ENCODE measurements at places on chromosomes 2 and 18.
A peak's percentile ranks its signal among the peaks of the same experiment; 100 is the strongest.

DNA sequence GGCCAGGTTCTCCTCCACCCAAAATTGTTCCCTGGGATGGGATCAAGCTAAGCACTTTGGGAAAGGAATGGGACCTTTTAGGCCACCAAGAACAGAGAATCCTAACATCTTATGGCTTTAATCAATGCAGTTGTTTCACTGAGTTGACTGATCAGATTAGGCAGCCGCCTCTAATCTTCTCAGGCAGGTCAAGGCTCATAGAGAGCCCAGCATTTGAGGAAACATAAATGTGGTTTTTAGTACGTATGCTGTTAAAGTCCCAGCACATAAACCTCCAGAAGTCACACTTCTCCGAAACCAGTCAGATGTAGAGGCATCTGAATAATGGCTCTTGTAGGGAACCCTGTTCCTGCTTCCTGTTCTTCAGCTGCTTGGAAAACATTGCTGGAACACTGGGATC is 99.5 kb upstream of the RMDN2 start:
- no peak for DNase-seq

DNA sequence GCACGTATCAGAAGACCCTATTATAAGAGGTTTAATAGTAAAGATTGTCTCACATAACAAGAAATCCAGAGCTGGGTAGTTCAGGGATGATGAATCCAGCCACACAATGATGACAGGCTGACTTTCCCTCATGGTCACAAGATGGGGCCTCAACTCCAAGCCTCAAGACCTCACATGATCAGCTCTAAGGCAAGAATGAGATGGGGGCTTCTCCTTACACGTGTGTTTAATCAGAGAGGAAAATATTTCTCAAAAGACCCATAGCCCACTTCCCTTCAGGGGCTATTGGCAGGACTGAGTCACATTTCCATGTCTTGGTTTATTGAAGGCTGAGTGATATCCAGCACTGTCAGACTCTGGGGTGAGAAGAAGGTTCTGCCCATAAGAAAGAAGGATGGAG is 100.2 kb upstream of the FOSL2 start:
- DNase-seq = no peak

- DNase-seq = peak; percentile 50
Measured at GRCh38 chr2:72325592-72326422, 178.1 kb upstream of the CYP26B1 start.

DNA sequence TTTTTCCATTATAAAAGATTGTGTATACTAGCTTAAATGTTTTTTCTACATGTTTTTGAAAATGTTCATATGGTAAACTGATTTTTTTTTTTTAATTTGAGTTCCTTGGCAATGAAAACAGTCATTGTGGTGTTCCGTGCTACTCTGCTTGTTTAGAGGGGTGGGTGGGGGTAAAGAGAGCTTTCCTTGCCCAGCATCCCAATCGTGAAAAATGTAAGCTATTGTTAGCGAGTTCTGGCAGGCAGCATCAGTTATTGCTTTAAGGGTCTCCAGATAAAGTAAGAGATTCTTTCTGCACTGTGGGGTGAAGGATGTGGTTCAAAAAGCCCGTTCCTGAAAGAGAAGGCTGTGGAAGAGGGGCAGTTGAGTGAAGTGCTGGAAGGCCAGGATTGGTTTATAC is 118.4 kb downstream of the TANC1 start:
- no peak for DNase-seq

GRCh38 chr2:215272918-215273317 is 38.9 kb upstream of the ATIC start:
- no peak for DNase-seq

- peak; percentile 77 for DNase-seq
Measured at GRCh38 chr2:176128982-176129796, at the start of gene HOXD8. Gene HOXD8, plus strand, starts transcription at chr2:176129705. Its CDS starts 662 bp downstream, at chr2:176130367.

DNA sequence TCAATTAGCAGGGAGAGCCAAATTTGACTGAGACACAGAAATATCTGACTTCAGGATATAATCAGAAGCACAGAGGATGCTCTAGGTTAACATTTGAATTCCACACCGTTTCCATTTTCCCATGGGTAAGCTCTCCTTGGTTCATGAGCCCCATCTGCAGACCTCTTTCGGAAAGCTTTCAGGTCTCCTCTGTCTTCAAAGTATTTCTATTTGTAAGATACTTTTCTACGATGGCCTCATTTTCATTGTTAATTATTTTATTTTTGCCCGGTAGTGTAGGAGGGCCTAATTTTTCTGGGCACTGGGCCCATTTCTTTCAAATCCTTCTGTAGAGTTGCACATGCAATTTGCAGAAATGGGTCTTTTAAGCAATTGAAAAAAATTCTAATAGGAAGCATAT is 53.8 kb downstream of the LRPPRC start:
- DNase-seq = no peak

DNA sequence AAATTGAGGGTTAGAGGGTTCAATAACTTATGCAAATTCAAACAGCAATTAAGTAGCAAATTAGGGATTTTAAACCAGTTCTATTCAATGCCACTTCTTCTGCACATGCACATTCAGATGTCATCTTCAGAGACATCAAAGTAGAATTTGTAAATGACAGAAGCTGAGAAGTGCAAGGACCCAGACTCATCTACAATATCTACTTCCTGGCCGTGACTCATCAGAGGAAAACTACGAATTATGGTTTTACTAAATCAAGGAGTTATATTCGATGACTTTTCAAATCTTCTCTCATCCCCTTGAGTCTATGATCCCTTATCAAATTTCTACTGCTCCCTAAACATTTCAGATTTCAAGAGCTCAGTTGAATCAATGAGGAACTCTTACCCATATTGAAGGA is 20.0 kb upstream of the STAT4 start:
- no peak for DNase-seq

DNA sequence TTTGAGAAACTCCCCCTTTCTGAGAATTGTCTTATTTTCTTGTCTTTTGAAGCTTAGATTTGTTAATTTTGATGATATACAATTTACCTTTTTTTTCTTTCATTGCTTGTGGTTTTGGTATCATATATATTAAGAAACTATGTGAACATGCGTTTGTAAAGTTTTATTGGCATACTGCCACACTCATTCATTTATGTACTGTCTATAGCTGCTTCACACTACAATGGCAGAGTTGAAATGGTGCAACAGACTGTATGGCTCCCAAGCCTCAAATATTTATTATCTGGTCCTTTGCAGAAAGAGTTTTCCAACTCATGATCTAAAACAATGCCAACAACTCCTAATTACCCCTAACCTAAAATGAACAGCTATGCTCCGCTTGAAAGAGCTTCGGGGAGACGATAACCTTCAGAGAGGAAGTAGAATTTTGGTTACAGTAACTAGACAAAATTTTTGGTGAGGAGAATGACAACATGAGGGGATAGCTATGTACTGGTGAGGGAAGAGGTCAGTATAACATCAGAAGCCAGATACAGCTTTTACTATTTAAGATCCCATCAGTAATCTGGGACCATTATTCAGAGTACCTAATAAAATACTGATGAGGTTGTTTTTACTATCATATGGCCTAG is 16.1 kb downstream of the PPP3R1 start:
- no peak for DNase-seq

GRCh38 chr18:10072671-10073175 is 158.9 kb downstream of the VAPA start:
- no peak for DNase-seq

- no peak for DNase-seq
Measured at GRCh38 chr2:67465623-67466022, 68.5 kb downstream of the ETAA1 start.

DNA sequence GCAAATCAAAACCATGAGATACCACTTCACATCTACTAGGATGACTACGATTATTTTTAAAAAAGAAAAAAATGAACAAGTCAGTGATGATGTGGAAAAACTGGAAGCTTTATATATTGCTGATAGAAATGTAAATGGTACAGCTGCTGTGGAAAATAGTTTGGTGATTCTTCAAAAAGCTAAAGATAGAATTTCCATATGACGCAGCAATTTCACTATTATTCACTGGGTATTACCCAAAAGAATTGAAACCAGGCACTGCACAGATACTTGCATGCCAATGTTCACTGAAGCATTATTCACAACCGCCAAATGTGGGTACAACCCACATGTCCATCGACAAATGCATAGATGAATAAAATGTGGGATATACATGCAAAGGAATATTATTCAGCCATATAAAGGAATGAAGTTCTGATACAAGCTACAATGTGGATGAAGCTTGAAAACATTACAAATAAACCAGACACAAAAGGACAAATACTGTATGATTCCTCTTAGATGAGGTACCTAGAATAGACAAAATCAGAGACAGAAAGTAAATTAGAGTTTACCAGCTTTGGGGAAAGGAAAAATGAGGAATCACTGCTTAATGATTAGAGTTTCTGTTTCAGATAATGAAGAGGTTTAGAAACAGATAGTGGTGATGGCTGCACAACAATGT is 11.1 kb downstream of the RTTN start:
- DNase-seq = no peak

- no peak for DNase-seq
Measured at GRCh38 chr2:203858176-203858575, 9.4 kb upstream of the CTLA4 start.

DNA sequence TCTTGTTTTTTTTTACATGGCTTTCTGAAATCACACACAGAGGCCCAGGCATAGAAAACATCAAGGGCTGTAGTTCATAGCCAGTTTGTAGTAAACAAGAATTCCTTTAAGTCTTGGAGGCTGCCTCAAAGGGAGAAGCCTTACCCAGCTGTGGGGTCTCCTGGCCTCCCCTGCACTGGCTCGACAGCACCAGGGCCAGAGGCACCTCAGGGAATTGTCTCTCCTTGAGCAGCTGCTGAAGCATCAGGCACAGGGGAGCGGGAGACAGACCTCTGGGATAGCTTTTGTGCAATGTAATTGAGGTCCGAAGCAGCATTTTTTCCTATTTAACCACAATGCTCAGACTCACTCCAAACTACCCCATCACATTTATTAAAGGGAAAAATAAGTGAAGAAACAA is 209.1 kb downstream of the HRH4 start:
- DNase-seq = no peak
